ENCODE measurements at places on chromosomes 11 and 22. TPM values are rescaled to one million over a fixed set of nuclear protein-coding genes. Genes with fewer than 3 reads are reported as not detected.

DNA sequence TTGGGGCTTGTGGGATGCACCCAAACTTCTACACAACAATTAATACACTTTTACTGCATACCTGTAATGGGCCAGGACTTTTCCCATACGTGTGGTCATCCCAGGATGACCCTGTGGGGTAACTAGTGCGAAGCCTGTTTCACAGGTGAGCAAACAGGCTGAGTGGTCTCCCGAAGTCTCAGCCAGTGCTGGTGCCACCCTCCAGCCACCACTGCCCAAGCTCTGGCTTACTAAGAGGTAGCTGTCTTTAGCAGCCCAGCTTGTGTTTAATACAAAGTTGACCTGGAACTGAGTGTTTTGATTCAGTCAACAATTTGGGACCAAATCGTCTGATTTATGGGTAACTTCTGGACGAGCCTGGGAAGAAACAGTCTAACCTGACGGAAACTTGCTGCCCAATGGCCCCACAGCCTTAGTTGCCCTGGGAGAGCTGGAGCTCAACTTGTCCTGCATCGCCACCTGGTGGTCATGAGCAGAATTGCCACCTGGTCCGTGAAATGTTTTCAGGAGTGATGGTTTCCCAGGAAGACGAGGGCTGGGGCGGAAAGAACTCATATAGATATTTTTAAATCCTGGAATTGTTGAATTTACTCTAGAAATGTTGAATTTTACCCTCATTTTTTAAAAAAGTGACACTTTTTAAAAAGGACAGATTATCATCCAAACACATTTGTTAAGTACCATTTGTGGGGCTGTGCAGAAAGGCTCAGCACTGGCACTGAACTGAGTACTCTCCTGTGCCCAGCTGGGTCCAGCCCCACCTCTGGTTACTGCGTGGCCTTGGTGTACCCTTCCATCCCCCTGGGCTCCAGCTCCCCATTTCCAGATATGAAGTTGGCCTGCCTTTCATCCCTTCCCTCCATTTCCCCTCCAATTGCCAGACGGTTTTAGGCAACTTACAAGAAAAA lies 95.5 kb upstream of the PARVA start:
- DNase-seq, result peak; percentile 84

DNA sequence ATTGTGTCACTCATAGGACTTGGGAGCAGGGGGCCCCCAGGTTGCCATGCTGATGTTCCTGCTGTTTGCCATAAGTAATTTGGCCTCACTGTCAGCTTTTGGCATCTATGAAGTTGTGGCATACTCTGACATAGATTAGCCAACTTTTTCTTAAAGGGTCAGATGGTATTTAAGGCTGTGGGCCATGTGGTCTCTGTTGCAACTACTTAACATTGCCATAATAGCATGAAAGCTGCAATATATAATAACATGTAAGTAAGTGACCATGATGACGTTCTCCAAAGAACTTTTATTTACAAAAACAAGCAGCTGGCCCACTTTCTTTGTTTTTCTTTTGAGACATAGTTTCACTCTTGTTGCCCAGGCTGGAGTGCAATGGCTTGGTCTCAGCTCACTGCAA lies 2.2 kb upstream of the TMEM216 start:
- no peak for DNase-seq

GRCh38 chr22:31278626-31279326 lies 13.5 kb downstream of the PIK3IP1 start:
- DNase-seq, result no peak

DNA sequence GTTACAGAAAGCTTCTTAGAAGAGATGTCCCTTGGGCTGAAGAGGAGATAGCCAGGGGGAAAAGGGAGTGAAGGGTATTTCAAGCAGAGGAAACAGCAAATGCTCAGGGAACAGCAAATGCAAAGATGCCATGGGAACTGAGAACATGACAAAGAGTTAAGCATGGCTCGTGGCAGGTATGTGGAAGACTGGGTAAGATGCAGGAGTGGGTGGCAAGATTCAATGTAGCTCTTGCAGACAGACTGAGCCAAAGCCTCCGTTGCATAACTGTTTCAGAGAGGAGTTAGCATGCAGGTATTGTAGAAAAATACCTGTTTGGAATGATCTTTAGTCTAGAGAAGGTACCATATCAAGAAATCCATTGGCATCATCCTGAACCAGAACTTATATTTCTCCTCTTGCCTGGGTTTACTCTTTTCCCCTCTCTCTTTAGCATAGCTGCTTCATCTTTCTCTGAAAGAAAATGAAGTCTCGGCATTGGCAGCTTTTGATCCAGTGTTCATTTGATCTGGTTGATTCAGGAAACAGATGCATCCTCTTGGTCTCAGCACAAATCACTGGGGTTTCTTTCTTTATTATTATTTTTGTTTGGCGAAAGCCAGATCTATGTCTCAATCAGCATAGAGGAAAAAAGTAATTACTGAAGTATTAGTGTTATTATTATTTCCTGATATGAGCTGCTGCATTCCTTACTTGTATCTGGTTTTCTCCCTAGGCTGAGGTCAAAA lies 41.7 kb upstream of the NUP160 start:
- peak; percentile 60 for DNase-seq

DNA sequence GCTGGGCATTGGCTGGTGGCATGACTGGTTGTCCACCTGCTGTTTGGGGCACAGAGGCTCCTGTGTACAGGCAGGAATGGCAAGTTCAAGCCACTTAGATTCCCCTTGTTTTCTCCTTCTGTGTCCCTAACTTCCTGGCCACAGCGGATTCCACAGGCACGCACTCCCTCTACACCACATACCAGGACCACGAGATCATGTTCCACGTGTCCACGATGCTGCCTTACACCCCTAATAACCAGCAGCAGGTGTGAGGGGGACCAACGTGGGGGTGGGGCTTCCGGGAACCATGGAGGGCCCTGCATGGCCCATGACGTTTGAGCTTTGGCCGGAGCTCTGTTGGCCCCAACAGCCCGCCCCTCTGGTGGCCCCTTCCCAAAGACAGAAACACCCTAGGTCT lies 7.8 kb downstream of the SIPA1 start:
- DNase-seq, result no peak

- DNase-seq, result no peak
Observed at GRCh38 chr11:87033561-87033960, 4.2 kb upstream of the TMEM135 start.

GRCh38 chr22:49979587-49980264 lies 19.2 kb downstream of the PIM3 start:
- no peak for DNase-seq

DNA sequence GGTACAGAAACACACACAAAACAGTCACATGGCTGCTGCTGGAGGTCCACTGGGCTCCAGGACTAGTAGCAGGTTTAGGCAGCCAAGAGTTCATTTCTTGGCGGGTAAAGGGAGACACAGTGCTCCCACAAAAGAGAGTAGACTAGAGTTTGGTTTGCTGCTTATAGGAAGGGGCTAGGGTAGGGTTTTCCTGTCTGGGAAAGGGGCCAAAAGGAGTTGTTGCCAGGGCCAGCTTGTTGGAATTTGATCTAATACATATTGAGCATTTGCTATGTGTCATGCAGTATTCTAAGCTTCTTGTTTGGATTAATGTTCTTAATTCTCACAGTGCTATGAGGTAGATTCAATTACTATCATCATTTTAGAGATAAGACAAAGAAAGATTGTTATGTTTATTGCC lies 195.1 kb upstream of the PLET1 start:
- no peak for DNase-seq

DNA sequence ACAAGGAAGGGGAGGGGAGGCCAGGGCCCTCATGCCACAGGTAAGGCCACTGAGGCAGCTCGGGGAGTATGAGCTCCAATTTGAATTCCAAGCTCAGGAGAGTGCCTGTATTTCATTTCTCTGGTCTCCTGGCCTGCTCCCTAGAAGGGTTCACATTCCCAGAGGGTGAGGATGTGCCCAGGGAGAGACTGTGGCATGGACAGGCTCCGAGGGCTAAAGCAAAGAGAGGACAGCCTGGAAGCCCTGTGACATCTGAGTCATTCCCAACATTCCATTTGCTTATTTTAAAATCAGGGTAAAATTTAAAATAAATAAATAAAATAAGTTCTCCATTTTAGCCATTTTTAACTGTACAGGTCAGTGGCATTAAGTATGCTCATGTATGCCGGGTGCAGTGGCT lies 18.6 kb upstream of the FOLR1 start:
- no peak for DNase-seq

- DNase-seq, result no peak
Observed at GRCh38 chr11:108713076-108713790, 48.4 kb downstream of the DDX10 start.

DNA sequence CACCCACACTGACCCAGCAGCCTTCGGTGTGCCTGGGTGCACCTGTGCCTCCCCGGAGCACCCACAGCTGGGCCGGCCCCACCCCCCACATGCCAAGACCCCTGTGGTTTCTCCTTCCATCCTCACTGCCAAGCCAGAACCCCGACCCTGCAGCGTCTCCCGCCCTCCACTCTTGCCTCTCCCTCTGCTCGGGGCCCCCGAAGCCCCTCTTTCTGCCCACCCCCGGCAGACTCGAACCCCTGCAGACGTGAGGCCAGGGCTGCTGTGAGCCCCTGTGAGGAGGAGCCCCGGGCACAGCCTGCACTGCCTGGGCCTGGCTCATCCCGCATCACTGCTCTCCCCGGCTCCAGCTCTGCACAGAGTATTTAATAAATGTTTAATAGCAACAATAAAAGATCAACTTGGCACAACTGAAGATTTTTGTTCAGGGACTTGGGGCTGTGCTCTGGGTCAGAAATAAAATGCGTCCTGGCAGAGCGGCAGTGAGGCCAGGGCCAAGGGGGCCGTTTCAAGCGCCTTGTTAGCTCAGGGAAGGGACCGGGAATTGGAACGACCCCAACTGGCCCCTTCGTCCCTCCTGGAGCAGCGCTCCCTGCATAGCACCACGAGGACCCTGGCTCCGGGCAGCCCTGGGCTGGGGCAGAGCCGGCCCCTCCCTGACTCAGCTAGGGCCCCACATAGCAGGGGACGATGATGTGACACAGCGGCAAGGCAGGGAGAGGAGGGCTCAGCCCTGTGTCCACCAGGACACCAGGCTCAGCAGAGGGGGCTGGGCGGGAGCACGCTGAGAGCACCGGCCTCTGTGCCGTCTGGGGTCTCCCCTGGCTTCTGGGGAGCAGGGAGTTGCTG lies 520.8 kb downstream of the BRD1 start:
- no peak for DNase-seq

DNA sequence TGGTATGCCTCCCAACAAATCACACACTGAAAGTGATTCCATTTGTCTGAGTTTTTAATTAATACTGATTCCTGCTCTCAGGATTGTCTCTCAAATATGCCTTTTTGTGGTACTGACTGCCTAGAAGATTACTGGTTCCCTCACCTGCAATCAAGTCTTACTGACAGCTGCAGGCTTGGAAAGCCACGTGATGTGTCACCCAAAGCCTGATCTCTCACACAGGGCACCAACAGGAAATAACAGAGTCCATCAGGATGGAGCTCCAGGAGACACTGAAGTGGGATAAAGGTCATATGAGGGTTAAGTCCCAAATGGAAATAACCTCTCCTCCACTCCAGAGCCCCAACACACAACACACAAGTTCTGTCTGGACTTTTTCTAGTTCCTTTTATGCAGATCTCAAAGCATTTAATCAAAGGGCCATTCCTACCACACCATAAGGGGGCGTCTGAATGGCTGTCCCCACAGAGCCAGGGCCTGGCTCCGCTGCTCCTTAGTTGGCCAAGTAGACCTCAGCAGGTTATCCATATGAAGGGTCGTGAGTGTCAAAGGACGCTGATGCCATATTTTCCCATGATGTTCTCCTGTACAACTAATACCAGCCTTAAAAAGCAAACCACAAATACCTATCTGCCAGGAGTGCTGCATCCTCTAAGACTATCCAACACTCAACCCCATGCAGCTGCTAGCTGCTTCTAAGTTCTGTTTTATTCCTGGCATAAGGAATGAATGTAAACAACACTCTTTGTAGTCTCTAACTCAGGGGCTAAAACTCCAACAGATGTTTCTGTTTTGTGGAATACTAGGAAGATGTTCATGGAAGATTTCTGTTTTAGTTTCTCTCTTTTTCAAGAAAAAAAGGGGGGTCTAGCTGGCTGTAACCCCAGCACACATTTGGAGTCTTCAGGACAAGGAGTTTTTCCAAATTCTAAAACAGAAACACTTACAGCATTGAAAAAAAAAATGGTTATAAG lies 13.0 kb downstream of the SCUBE2 start:
- peak; percentile 66 for DNase-seq

GRCh38 chr22:27107824-27108223 lies 450.4 kb downstream of the MIAT start:
- no peak for DNase-seq

DNA sequence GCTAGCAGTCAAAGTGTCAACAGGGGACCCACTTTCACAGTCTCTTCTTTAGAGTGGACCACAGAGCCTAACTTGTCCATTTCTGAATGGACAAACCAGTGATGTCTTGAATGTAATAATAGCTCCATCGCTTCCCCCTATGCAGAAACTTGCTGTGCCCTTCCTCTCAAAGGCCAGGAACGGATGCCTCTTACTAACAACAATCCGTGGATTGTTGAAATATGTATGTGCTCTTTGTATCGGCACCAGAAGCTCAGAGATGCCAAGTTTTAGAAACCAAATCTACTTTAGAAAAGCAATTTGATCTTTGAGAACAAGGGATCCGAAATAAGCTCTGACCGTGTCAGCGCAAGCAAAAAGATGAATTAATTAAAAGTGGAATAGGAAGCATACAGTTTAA lies 259.5 kb upstream of the POU2AF2 start:
- DNase-seq, result no peak

Gene GPR83
- 0.22 TPM for polyA plus RNA-seq

Gene FHIP1B
- polyA plus RNA-seq, result 25.0 TPM

Gene PANX3
- polyA plus RNA-seq, result not detected

Gene THRSP
- polyA plus RNA-seq, result not detected

Data from muscle of back (tissue), 13 donors.